Testis (tissue), 5 donors: ENCODE measurements at places on chromosomes 6 and 20. TPM values are rescaled to one million over a fixed set of nuclear protein-coding genes. Genes with fewer than 3 reads are reported as not detected.

Gene ZBTB46
- polyA plus RNA-seq = 5.2 TPM

Gene NRM
- 26.6 TPM for polyA plus RNA-seq

Gene CDKN1A
- 64.2 TPM for polyA plus RNA-seq

Gene PDYN
- 5.2 TPM for polyA plus RNA-seq

Gene RPS6KA2
- polyA plus RNA-seq = 18.4 TPM

Gene SLC35B3
- 15.1 TPM for polyA plus RNA-seq

Gene ELOVL4
- polyA plus RNA-seq = 10.6 TPM

Gene TTK
- polyA plus RNA-seq = 34.6 TPM
